ENCODE measurements at places on chromosomes 12 and 14. TPM values are rescaled to one million over a fixed set of nuclear protein-coding genes. Genes with fewer than 3 reads are reported as not detected.
A peak's percentile ranks its signal among the peaks of the same experiment; 100 is the strongest.

Gene GPR84
- not detected for total RNA-seq

Gene MAP3K12
- total RNA-seq, result 15.3 TPM

Gene B4GALNT3
- total RNA-seq, result 6.0 TPM

Gene KLRC4
- total RNA-seq, result 0.13 TPM

Gene LRRIQ1
- 0.53 TPM for total RNA-seq

Gene KRT79
- total RNA-seq, result not detected

DNA sequence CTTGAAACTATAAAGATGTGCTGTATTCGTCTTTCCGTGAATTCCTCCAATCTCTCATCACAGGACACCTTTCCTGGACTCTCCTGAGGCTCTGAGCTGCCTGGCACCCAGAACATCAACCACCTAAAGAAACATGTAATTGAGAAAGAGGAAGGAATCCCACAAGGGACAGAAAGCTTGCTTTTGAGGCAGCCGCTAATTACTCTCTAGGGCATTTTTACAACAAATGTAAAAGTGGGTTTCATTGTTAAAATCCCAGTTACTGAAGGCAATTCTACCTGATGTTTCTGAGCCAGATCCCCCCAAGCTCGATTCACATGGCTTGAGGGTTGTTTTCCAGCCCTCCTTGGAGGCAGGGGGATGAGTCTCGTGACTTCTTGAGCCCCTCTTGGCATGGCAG lies 238.5 kb upstream of the LHX5 start:
- no peak overlapping the region for H3K27ac ChIP-seq
- no peaks in the 10 kb centered on the region for H3K36me3 ChIP-seq
- H3K4me1 ChIP-seq, result no peaks in the 10 kb centered on the region

DNA sequence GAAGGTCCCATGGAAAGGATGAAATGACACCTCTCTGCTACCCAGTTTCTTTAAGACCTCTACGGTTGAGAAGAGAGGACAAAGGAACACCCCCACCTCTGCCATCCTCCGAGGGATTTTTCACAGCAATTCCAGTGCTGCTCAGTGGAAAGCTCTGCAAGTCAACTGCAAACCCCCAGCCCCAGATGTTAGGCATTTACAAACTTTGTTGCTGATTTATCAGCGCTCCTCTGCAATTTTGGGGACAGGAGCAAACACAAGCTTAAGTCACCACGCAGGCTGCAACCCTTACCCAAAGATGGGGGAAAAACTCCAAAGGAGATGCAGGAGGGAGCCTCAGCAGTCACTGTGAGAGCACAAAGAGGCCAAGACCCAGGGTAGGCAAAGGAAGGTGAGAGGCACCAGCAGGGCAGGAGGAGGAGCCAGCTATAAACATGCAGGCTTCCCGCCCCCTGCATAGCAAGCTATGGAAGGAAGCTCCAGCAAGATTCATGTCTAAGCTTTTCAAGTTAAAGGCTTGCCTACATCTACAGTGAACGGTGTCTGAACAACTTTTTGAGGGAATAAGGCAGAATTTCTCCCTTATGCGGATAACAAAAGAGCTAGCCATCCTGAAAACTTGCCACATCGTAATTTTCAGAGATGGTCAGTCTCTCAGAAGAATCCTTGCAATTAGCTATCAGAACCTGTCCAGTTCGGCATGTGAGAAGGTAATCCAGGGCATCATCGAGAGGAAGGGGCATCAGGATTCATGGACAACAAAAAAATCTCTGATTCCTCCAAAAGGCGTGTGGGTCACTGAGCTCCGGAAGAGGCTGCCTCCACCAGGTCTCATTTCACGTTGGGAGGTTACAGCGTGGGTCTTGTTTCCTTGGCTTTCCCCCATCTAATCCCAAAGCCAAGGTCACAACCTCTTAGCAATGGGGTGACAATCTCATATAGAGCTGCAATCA lies 3.9 kb downstream of the CTDSP2 start:
- H3K4me1 ChIP-seq, result peaks cover 69% of the 10 kb centered on the region
- H3K27me3 ChIP-seq, result no peaks in the 10 kb centered on the region
- H3K36me3 ChIP-seq, result peaks cover 18% of the 10 kb centered on the region
- peak overlapping the region; percentile 77 for H3K27ac ChIP-seq

GRCh38 chr12:52971679-52972329 lies 22.9 kb downstream of the KRT18 start:
- no peaks in the 10 kb centered on the region for H3K36me3 ChIP-seq
- no peak for DNase-seq
- peaks cover 2% of the 10 kb centered on the region for H3K27me3 ChIP-seq
- H3K4me1 ChIP-seq, result peaks cover 10% of the 10 kb centered on the region
- no peak overlapping the region for H3K27ac ChIP-seq
- H3K4me3 ChIP-seq, result no peak overlapping the region

- no peak for DNase-seq
- H3K27ac ChIP-seq, result no peak overlapping the region
- no peak overlapping the region for H3K4me3 ChIP-seq
- no peaks in the 10 kb centered on the region for H3K36me3 ChIP-seq
- H3K4me1 ChIP-seq, result no peaks in the 10 kb centered on the region
Observed at GRCh38 chr12:43942379-43942778, 106.5 kb downstream of the TMEM117 start.

DNA sequence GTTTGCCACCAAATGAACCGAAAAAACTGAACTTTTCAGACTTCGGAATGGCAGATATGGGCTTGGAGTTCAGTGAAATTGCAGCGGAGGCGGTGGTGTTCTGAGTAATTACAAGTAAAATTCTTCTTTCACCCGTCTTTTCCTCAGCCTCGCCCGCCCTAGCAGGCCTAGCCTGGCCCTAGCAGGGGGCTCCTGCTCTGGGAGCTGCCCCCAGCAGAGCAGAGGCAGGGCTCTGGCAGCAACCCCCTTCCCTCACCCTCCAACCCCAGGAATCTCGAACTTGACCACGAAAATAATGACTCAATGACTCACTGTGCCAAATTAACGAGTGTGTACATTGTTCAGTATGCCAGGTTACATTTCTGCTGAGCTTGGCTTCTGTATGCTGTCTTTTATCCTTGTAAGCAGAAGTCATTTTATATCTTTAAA lies 1.1 kb downstream of the PAPLN start:
- peaks cover 32% of the 10 kb centered on the region for H3K4me1 ChIP-seq
- H3K36me3 ChIP-seq, result no peaks in the 10 kb centered on the region
- no peak overlapping the region for H3K27ac ChIP-seq
- H3K27me3 ChIP-seq, result peaks cover 82% of the 10 kb centered on the region

- H3K27ac ChIP-seq, result no peak overlapping the region
- no peaks in the 10 kb centered on the region for H3K4me1 ChIP-seq
- no peaks in the 10 kb centered on the region for H3K36me3 ChIP-seq
- no peak for DNase-seq
Observed at GRCh38 chr12:68958322-68958721, 25.4 kb upstream of the CPM start.

GRCh38 chr12:97209997-97210396 lies 252.6 kb upstream of the RMST start:
- no peaks in the 10 kb centered on the region for H3K27me3 ChIP-seq
- H3K4me1 ChIP-seq, result no peaks in the 10 kb centered on the region
- H3K36me3 ChIP-seq, result no peaks in the 10 kb centered on the region
- no peak for DNase-seq
- H3K4me3 ChIP-seq, result no peak overlapping the region

DNA sequence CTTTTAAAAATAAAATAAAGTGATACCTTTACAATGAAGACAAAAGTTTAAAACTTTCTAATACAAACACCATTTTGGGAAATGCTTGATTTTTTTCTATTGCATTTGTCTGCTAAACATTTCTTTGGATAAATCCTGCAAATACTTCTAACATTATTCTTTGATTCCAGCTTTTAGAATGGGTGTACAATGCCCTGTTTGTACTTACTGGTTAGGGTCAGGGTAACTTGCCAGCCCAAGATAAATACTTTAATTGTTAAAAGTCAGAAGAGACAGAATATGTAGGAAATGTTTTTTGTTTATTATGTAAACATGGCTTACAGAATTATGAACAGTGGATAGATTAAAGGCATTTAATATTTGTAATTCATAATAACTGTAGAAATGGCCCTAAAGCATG lies 60.5 kb downstream of the WASHC4 start:
- peaks cover 20% of the 10 kb centered on the region for H3K36me3 ChIP-seq
- no peak for DNase-seq
- H3K27ac ChIP-seq, result no peak overlapping the region

DNA sequence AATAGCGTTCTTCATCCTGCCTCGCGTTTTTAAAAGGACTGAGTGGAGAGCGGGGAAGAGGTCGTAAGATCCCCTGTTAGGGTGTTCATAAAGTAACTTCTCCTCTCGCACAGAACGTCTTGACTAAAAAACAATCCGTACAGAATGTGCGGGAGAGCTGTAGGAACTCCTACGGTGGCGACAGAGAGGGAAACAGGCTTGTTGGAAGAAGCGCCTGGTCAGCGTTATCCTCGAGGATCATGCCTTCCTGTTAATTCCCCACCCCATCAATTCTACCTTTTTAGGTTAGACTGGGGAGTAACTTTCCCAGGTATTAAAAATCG lies 399 bp upstream of the WASHC4 start:
- peaks cover 4% of the 10 kb centered on the region for H3K4me1 ChIP-seq
- peak overlapping the region; percentile 89 for H3K4me3 ChIP-seq
- H3K27ac ChIP-seq, result peak overlapping the region; percentile 91
- no peaks in the 10 kb centered on the region for H3K36me3 ChIP-seq

GRCh38 chr12:22860926-22861325 lies 236.0 kb downstream of the ETNK1 start:
- no peak overlapping the region for H3K4me3 ChIP-seq
- H3K27ac ChIP-seq, result no peak overlapping the region
- no peaks in the 10 kb centered on the region for H3K36me3 ChIP-seq
- H3K27me3 ChIP-seq, result no peaks in the 10 kb centered on the region
- DNase-seq, result peak; percentile 7
- H3K4me1 ChIP-seq, result no peaks in the 10 kb centered on the region

GRCh38 chr14:65222440-65222858 lies 120.1 kb upstream of the MAX start:
- no peaks in the 10 kb centered on the region for H3K36me3 ChIP-seq
- no peak overlapping the region for H3K27ac ChIP-seq
- no peak overlapping the region for H3K4me3 ChIP-seq
- DNase-seq, result peak; percentile 19

DNA sequence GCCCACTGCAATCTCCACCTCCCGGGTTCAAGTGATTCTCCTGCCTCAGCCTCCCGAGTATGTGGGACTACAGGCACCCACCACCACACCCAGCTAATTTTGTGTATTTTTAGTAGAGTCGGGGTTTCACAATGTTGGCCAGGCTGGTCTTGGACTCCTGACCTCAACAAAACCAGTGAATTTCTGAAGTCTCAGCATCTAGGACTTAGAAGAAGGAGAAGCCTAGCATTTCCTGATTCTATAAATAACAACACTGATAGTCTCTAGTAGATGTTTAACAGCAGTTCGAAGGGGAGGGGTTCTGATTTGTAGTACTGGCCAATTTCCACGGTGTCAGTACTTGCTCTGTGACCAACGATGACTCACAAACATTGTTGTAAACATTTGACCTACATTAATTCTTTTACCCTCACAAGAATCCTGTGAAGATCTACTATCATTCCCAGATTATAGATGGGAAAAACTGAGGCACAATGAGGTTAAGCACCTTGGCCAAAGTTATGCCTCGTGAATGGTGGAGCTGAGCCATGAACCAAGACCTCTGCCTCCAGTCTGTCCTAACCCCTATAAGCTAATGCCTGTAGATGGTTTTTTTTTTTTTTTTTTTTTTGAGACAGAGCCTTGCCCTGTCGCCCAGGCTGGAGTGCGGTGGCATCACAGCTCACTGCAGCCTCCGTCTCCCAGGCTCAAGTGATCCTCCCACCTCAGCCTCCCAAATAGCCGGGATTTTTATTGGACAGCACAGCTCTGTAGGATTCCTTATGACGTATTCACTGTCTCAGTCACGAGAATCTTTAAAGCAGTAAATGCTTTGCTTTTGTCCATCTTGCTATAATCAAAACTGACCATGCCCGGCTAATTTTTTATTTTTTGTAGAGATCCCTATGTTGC lies 5.2 kb downstream of the P2RX4 start:
- DNase-seq, result peak; percentile 78
- peak overlapping the region; percentile 47 for H3K27ac ChIP-seq
- peaks cover 12% of the 10 kb centered on the region for H3K36me3 ChIP-seq
- H3K4me3 ChIP-seq, result no peak overlapping the region

- H3K4me3 ChIP-seq, result no peak overlapping the region
- H3K4me1 ChIP-seq, result peaks cover 20% of the 10 kb centered on the region
- H3K27ac ChIP-seq, result no peak overlapping the region
- DNase-seq, result peak; percentile 56
Observed at GRCh38 chr14:92649934-92650545, 98.4 kb downstream of the LGMN start.

DNA sequence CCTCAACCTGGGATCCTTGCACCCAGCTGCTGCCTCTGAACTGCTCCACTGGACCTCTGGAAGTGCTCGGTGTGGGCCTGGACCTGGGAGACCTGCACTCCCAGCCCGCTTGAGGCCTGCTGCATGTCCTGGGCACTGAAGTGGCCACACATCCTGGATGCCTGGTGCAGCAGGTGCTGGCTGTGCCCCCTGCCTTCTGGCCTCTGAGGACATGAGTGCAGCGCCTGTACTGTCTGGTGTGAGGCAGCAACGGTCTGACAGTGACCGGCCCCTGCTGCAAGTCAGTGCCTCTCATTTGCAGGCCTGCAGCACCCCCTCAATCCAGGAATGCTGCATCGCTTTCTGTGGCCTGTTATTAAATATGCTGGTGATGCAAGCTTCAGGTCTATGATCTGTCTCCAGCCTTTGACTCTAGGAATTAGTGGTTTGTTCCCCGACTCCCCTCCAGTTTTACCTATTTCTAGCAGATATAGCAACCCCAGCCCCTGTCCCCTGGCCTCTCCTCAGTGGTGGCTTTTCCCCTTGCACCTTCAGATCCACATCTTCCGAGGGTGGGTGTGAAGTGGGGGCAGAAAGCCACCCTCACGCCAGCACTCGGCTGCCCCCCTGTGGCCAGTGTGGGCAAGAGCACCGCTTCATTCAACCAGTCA lies 3.6 kb downstream of the SMIM41 start:
- peaks cover 11% of the 10 kb centered on the region for H3K36me3 ChIP-seq
- H3K4me3 ChIP-seq, result no peak overlapping the region
- peak overlapping the region; percentile 86 for H3K27ac ChIP-seq
- peaks cover 59% of the 10 kb centered on the region for H3K4me1 ChIP-seq
- H3K27me3 ChIP-seq, result peaks cover 12% of the 10 kb centered on the region

- H3K4me1 ChIP-seq, result peaks cover 14% of the 10 kb centered on the region
- H3K27ac ChIP-seq, result no peak overlapping the region
- peaks cover 64% of the 10 kb centered on the region for H3K27me3 ChIP-seq
- no peak for DNase-seq
- H3K4me3 ChIP-seq, result no peak overlapping the region
- no peaks in the 10 kb centered on the region for H3K36me3 ChIP-seq
Observed at GRCh38 chr12:132395192-132395907, 66.0 kb upstream of the GALNT9 start.

GRCh38 chr14:72830786-72831594 lies 62.9 kb downstream of the DPF3 start:
- H3K4me3 ChIP-seq, result no peak overlapping the region
- peak; percentile 14 for DNase-seq
- H3K36me3 ChIP-seq, result no peaks in the 10 kb centered on the region
- no peak overlapping the region for H3K27ac ChIP-seq

GRCh38 chr12:63307849-63308248 lies 156.8 kb upstream of the AVPR1A start:
- no peak for DNase-seq
- H3K27ac ChIP-seq, result no peak overlapping the region
- H3K4me3 ChIP-seq, result no peak overlapping the region
- no peaks in the 10 kb centered on the region for H3K36me3 ChIP-seq

GRCh38 chr12:72295744-72296143 lies 23.6 kb downstream of the TRHDE start:
- no peaks in the 10 kb centered on the region for H3K36me3 ChIP-seq
- H3K27ac ChIP-seq, result no peak overlapping the region
- no peaks in the 10 kb centered on the region for H3K4me1 ChIP-seq
- H3K4me3 ChIP-seq, result no peak overlapping the region
- DNase-seq, result no peak

GRCh38 chr14:105333020-105333490 lies 18.5 kb downstream of the PACS2 start:
- peaks cover 86% of the 10 kb centered on the region for H3K4me1 ChIP-seq
- peaks cover 2% of the 10 kb centered on the region for H3K36me3 ChIP-seq
- peak overlapping the region; percentile 82 for H3K27ac ChIP-seq
- H3K4me3 ChIP-seq, result no peak overlapping the region
- DNase-seq, result peak; percentile 55
